ENCODE measurements at places on chromosomes 6 and 20. TPM values are rescaled to one million over a fixed set of nuclear protein-coding genes. Genes with fewer than 3 reads are reported as not detected.

DNA sequence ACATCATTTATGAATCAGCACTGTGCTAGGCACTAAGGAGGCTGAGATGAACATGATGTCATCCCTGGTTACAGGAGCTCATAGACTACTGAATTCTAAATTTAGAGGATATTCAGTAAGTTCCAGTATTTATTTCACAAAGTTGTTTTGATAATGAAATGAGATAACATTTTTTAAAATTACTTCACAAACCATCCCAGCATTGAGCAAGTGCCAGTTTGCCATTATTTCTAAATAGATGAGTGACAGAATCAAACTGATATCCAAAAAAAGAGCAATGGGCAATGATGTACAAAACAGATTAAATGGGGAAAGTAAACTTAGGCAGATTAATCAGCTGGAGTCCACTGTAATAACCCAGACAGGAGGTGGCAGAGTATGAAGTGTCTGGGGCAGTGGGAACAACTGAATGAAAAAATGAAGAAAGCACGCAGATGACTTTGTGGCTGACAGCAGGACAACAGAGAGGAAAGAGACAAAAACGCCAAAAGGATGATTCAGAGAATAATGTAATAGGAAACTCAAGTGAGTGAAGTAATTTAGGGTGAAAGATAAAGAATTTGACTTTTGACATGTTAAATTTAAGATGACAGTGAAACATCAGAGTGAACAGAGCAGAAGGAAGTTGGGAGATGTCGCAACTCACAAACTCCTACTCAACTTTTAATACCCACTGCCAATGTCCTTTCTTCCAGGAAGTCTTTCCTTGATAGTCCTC is 70.2 kb downstream of the RCAN2 start:
- no peak for DNase-seq

- no peak for DNase-seq
Measured at GRCh38 chr6:103723438-103724322, 1136.0 kb downstream of the HACE1 start.

DNA sequence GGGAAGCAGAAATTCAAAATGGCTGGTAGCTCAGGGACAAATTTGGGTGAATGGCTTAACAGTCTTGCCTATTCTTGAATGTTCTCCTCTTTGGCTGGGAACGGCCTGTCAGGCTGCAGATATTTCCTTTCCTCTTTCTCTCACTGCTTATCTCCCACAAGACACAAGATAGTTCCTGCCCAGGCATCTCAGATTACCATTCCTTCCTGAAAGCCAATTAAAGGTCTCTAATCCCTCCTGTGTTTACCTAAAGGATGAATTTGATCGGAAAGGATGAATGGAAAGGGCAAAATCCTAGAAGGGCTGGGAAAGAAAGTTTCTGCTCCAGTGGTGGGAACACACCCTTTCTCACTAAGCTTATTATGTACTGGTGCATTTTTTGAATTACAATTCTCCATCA is 95.9 kb upstream of the JAG1 start:
- no peak for DNase-seq

GRCh38 chr6:20582586-20583443 is 48.6 kb downstream of the CDKAL1 start:
- DNase-seq, result no peak

DNA sequence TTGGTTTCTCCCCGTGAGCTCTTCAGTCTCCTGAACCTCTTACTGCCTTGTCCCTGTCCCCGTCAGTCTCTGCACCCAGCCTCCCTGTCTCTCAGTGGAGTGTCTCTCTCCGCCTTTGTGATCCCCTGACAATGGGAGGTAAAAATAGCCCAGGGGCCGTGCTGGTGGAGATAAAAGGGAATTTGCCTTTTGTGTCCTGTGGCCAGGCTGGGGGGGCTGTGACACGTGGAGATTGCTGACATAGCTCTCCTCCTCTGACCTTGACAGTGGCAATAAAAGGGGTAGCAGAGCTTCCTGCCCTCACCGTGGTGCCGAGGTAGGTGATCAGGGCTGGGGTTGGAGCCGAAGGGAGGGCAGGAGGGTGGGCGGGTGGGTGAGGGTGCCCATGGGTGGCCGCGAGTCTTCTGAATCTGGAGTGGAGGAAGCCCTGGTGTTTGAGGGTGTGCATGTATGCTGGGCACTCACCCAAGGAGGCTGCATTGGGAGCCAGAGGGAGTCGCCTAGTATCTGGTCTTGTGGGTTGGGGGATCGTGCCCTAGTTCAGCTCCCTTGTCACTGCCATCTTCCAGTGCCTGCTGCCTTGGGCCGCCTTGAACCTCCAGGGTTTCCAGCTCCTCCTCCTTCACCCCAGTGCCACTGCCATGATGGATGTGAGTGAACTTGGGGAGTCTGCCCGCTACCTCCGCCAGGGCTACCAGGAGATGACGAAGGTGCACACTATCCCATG is 21.9 kb downstream of the MYH7B start:
- DNase-seq, result no peak

GRCh38 chr6:46050845-46051405 is 35.3 kb upstream of the CLIC5 start:
- DNase-seq, result no peak

DNA sequence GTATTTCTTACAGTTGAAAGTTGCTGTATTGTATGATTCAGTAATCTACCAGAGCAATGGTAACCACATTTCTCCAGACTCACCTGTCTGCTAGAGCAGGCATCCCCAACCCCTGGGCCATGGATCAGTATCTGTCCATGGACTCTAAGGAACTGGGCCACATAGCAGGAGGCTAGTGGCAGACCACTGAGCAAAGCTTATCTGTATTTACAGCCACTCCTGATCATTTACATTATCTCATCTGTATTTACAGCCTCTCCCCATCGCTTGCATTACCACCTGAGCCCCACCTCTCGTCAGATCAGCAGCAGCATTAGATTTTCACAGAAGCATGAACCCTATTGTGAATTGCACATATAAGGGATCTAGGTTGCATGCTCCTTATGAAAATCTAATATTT is 60.3 kb upstream of the MANEA start:
- no peak for DNase-seq

DNA sequence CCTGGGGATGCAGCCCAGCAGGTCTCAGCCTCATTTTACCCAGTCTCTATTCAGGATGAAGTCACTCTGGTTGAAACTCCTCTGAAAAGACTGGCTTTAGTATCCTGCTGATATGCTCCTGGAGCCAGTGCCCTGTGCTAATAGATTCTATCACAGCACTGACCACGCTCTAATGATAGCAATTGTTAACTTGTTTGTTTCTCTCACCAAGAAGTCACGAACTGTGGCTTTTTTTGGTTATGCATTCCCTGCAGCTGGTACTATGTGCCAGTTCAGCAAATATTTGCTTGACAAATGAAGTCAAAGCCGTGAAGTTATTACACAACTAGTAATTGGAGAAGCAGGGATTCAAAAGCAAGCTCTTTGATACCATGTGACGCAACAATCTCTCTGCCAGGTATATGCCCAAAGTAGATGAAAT is 754.6 kb downstream of the KIF16B start:
- DNase-seq, result no peak

GRCh38 chr20:38337561-38338140 is 8.6 kb upstream of the LBP start:
- no peak for DNase-seq

PARD6B gene
- total RNA-seq, result 8.4 TPM

All from umbilical cord (tissue), 2 donors.